ENCODE measurements at places on chromosomes 1 and 21. TPM values are rescaled to one million over a fixed set of nuclear protein-coding genes. Genes with fewer than 3 reads are reported as not detected.

- DNase-seq: no peak
Observed at GRCh38 chr1:213245260-213245910, 194.3 kb downstream of the RPS6KC1 start.

DNA sequence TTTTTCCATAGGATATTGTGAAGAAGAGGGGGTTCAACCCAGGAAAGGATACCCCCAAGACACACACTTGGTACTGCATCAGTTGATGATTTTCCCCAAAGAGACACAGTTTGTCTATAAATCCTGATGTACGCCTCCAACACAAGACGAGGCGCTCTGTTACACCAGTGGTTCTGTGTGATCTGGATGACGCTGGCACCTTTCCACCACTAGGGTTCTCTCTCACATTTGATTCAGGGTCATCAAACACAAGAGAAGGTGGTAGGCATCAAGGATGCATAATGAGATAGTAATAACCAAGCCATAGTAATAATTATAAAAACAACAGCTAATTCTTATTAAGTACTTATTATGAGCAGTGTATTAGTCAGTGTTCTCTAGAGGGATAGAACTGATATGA lies 508.8 kb upstream of the ZP4 start:
- DNase-seq: no peak

GRCh38 chr1:212433577-212434462 lies 1.1 kb downstream of the NENF start:
- no peak for DNase-seq

- no peak for DNase-seq
Observed at GRCh38 chr1:15618077-15618654, 908 bp downstream of the DDI2 start.

DNA sequence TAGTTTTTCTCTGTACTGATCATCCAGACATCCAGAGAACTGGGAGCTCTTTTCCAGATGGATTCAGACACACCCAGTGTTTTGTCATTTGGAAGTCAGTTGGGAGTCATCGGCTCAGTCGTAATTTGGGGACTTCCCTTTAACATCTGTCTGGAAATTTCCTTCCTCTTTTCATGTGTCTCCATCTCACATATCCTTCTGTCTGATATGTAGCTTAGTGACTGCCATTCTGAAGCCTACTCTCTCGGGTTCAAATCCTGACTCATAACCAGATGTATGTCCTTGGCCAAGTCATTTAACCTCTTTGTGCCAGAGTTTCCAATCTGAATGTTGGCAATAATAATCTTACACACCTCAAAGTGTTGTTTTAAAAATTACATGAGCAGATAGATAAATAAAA lies 3.0 kb downstream of the MORC3 start:
- DNase-seq: no peak

DNA sequence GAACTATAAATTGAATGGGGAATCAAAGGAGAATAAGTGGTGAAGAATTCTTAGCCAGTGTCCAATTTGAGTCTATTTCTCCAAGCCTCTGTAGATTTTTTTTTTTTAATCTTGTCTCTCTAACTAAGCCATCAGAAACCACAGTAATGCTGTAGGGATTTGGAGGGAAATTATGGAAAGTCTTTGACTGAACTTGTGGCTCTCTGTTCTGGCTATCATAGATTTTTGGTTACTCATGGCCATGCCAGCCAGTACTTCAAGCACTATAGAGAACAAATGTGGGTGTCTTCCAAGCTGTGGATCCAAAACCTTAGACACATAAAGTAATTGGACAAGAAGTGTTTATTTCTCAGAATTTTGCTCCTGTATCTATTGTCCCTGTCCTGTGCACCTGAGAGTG lies 147.9 kb downstream of the LRRC40 start:
- DNase-seq: no peak

DNA sequence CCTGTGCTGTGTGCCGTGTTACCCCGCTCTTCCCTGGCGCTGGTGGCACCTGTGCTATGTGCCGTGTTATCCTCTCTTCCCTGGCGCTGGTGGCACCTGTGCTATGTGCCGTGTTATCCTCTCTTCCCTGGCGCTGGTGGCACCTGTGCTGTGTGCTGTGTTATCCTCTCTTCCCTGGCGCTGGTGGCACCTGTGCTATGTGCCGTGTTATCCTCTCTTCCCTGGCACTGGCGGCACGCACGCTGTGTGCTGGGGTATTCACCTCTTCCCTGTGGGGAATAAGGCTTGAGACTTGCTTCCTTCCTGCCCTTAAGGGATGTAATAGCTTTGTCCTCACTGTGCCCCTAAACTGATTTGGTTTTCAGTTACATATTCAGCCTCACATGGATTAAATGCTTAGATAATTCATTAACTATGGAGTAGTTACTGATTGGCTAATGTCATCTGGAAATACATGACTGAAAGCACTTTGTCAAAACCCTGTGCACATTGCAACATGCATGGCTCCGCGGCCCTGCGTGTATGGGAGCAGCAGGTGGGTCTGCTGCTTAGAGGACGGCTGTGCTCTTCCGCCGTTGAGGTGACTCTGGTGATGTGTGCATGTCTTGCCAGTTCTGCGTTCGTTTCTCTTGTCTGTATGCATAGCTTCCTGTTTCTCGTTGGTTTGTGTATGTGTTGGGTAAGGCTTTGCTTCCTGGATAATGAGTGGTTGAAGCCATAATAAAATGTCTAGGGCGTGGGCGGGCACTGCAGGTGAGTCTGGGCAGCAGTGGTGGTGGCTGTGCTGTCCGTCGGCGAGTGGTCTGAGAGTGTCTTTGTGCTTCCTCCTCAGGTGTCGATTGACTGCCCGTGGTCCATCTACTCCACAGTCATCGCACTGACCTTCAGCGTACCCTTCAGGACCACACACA lies 17.9 kb upstream of the PWP2 start:
- peak; percentile 52 for DNase-seq

- DNase-seq: no peak
Observed at GRCh38 chr1:100290291-100290690, 24.3 kb downstream of the RTCA start.

GRCh38 chr1:1273512-1274298 lies at the start of gene UBE2J2:
TSS of gene UBE2J2 (minus strand) at chr1:1273854. CDS start at chr1:1267992, 5,862 bp downstream.
- peak; percentile 92 for DNase-seq

DNA sequence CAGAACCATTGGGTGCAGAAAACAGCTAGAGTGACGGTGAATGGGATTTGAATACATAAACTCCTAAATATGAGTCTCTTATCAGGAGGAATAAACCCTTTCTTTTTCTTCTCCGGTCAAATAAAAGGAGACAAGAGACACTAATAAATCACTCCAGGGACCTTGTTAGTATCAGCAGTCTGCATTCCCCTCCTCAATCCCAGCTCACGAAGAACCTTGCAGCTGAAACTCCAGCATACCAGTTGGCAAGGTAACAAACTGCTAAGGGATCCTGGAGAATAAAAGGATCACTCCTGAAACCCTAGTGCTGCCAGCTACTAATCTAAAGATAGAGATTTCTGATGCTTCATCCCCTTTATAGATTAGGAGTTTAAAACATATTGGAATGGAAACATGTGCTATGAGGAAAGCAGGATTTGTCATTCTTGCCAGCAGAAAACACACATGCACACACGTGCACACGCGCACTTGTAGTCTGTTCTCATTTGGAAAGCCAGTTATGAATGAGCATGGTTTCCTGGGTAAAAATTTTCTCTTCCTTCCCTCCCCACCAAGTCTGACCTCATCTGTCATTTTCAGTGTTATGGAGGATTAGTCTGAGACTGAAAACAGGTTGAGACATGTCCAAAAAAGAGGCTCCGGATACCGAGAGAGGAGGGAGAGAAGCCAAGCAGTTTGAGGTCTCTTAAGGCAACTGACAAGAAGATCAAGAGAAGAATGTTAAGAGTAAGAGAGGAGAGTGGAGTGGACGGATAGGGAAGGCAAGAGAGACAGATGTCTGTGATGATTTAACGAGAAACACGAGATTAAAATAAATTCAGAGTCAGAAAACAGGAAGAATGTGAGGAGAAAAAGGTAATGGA lies 10.9 kb downstream of the IER5 start:
- no peak for DNase-seq

Gene OR2T35
- not detected for total RNA-seq

DNA sequence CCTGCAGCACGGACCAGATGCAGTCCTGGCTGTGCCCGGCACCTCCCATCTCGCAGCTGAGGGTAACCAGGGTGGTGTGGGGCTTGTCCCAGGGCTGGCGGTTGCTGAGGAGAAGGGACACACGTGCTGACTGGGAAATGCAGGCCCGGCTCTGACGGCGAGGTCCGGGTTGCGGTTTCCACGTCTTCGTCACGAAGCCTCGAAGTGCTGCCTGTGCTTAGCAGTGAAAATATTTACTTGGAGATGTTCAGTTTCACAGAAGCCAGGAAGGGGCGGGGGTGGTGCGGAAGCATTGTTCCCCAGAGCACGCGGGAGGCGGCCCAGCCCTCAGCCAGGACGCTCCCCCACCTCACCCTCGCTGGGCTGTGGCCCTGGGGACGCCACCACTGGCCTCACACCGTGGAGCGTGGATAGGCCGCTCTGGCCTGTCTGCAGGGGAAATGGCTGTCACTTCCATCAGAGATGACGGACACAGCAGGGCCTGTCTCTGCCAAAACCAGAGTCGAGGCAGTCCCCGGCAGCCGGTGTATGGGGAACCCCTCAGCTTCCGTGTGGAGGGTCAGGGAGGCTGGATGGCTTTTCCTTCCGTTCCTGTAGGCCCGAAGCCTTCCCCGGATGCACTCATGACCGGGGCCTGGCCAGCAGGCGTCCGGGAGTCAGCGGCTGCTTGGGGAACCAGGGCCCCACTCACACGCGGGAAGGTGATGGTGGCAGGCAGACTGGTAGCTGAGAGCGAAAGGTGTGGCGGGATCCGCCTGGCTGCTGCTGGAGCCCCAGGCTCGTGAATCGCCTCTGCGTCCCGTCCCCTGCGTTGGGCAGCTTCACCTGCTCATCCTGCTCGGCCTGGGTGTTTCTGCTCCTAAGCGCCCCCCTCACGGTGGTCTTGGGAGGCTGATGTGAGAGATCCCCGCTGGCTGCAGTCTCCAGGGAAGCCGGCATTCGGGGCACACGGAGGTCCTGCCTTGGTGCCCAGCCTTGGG lies 14.7 kb upstream of the POFUT2 start:
- DNase-seq: peak; percentile 47

Gene TMPRSS3
- 7.8 TPM for total RNA-seq

DNA sequence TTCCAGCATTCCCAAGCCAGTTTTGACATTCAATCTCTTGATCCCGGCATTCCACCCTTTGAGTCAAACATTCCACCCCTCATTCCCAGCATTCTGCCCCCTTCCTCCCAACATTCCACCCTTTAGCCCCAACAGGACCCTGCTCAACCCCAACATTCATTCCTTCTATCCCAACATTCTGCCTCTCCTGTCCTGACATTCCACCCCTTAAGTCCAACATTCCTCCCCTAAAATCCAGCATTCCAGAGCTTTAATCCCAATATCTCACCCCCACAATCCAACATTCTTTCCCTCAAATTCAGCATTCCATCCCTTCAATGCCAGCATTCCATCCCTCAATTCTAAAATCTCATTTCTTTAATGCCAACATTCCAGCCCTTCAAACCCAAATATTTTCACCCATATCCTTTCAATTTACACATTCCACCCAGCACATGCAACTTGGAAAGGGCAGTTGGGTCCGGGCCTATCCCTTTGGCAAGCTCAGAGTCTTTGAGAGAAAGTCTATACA lies 22.9 kb downstream of the DDX20 start:
- DNase-seq: no peak

Gene CAMTA1
- total RNA-seq: 45.5 TPM

Gene SPATA21
- total RNA-seq: not detected

Gene LAX1
- total RNA-seq: 26.3 TPM

- DNase-seq: no peak
Observed at GRCh38 chr1:164602101-164602422, 43.1 kb downstream of the PBX1 start.

Gene TDRD10
- total RNA-seq: not detected

DNA sequence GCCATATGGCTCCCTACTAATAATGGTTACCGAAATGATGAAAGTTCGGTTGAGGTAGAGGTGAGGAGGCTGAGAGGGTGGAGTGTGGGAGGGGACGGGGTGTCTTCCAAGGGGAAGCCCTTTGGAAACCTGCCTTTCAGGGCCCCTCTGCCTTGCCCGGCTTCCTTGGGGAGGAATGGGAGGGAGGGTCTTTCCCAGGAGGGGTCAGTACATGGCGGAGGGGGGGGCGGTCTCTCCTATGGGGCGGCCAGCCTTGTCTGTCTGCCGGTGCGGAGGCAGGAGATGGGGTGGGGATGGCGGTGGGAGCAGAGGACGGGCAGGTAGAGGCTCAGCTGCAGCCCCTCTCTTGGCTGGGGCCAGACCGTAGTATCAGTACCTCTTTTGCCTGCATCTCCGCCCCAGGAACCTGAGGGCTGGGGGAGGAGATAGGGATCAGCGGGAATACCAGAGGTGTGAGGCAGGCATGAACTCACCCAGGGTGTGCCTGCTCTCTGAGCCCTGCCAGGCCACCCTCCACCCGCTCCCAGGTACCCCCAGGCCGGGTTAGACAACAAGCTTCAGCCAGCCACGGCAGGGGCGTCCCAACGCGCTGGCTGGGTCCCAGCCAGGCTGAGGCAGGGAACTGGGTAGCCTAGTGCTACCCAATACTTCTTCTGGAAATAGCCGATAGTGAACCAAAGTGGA lies 79.4 kb upstream of the POU3F1 start:
- no peak for DNase-seq

GRCh38 chr1:154493276-154493675 lies 8.7 kb upstream of the TDRD10 start:
- DNase-seq: peak; percentile 32

GRCh38 chr1:183892351-183892793 lies 87.5 kb downstream of the RGL1 start:
- no peak for DNase-seq

DNA sequence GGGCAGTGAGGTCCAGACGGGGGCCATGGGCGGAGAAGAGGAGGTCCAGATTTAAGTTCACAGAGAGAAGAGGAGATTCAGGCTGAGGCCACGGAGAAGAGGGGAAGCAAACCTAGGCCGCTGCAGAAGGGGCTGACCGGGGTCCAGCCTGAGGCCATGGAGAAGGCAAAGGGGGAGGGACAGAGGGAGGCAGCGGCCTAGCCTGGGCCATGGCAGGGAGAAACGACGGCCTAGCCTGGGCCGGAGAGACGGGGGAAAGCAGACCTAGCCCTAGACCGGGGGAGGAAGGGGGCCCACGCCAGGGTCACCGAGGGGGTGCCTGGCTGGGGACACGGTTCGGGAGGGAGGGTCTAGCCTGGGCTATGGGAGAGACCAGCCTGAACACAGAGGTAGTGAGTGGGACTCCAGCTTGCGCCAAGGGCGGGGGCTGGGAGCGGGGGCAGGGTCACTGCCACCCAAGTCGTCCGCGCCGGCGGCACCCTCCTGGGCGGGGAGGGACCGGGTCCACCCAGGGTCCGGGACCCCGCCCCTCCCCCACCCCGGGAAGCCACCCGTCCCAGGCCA lies 459 bp downstream of the CAPZB start:
- DNase-seq: no peak

DNA sequence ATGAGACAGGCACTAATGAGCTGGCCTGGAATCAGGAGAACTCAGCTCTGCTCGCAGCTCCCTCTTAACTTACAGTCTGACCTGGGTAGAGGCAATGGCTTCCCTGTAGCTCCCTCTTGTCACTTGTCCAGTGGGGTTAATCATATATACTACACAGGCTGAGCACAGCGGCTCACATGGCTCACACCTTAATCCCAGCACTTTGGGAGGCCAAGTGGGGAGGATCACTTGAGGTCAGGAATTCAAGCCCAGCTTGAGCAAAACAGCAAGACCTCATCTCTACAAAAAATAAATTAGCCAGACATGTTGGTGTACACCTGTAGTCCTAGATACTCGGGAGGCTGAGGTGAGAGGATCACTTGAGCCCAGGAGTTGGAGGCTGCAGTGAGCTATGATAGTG lies 4.2 kb downstream of the S100A6 start:
- peak; percentile 12 for DNase-seq
